ENCODE measurements at places on chromosomes 5 and 9.

DNA sequence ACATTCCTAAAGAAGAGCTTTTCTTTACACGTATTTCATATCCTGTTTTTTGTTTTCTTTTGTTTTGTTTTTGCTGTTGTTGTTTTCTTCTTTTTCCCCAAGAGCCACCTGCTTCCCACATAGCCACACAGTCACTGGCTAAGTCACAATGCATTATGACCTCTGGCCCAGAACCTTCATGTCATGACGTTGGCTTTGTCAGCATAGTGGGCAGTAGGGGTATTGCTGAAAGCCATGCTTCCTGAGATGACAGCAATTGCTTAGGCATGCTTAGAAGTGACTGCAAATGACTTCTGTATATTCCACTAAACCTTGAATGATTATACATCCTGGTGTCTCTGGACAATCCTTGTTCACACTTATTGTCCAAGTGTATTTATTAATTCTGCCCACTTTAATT, 375.8 kb downstream of the TAF11L14 start:
- DNase-seq, result no peak

GRCh38 chr9:8468045-8468637, 668.6 kb upstream of the DMAC1 start:
- DNase-seq, result no peak

GRCh38 chr5:65043843-65044359, 275.2 kb downstream of the CWC27 start:
- no peak for DNase-seq

DNA sequence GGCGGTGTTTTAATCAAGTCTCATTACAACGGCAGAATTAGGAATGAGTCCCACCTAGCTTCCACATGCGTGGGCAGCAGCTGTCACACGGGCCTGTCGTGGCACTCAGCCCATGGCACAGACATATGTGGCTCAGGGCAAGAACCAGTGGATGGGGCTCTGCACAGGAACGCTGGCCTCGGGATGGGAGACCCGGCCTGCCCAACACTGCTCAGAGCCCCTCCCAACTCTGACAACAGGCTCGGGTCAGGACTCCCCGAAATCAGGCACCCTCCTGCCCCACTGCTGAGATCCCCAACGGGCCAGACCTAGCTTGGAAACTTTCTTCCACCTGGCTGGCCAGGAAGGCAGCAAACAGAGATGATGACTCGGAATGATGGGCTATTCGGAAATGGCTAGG, 4.9 kb upstream of the SURF6 start:
- DNase-seq, result no peak

All from esophagus squamous epithelium (tissue), 5 donors.